ENCODE measurements at places on chromosomes 4 and X.

- DNase-seq = no peak
Measured at GRCh38 chrX:23694606-23695005, 27.3 kb downstream of the PRDX4 start.

GRCh38 chr4:82893942-82894341 lies 3.0 kb upstream of the SEC31A start:
- DNase-seq = no peak

DNA sequence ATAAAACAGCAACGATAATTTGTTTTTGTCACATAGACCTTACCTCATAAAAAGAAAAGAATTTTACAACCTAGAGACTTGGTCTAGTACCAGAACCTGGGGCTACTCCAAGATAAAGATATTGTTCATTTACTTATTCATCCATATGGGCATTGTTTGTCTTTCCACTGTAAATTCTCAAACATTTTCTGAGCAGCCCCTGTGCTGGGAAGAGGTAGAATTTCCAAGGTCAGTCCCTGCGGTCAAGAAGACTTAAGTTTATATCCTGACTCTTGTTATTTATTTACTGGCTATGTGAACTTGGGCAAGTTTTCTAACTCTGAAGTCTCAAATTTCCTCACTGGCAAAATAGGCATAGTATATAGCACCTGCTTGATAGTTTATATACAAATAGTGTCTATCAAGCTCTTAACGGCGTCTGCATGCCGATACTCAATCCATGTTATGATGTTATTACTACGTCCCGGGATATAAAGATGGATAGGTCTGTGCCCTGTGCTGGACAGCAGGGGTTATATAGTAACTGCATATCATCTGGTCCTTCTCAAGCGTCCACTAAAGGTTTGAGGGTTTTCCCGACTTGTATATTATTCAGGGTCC lies 222.1 kb upstream of the TAPT1 start:
- DNase-seq = no peak

- DNase-seq = no peak
Measured at GRCh38 chr4:91019513-91019912, 892.3 kb downstream of the CCSER1 start.

DNA sequence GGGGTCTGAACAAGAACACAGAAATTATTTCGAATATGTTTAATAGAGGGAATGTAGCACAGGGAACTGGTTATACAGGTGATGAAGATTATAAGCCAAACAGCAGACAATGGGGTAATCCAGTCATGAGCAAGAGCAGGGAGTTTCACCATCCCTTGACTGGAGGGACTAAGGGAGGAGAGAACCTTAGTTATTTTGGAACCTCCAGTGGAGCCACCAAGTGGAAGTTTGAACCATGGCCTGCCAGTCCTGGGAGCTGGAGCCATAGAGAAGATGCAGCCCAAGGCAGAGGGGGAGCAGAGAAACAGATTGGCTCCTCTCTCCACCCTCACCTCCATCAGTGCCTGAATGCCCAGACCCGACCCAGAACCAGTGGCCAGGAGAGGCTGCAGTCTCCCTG lies 264.6 kb upstream of the RASGEF1B start:
- DNase-seq = no peak

DNA sequence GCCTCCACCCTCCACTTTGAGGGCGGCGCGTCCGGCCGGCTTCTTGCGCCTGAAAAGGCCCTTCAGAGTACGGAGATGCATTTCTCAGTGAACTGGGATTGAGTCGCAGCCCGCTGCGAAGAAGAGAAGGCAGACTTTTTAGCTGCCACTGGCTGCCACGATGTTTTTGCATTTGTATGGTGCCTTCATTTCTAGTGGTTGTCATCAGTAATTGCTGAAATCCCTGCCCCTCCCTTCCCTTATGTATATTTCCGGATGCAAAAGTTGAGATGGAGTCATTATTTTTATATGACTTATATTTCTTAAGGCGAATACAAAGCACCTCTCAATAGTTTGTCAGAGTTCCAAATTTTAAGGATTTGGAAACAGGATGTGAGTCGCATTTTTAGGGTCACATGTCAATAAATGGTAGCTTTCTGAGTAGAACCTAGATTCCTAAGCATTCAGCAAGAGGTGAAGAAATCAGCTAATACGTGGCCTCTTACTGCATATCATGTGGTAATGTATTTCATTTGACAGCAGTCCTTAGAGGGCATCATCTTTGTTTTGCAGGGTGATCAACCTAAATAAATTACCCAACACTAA lies 658 bp downstream of the ATP6AP2 start:
- DNase-seq = no peak

GRCh38 chr4:8874896-8875680 lies 3.4 kb upstream of the HMX1 start:
- no peak for DNase-seq

DNA sequence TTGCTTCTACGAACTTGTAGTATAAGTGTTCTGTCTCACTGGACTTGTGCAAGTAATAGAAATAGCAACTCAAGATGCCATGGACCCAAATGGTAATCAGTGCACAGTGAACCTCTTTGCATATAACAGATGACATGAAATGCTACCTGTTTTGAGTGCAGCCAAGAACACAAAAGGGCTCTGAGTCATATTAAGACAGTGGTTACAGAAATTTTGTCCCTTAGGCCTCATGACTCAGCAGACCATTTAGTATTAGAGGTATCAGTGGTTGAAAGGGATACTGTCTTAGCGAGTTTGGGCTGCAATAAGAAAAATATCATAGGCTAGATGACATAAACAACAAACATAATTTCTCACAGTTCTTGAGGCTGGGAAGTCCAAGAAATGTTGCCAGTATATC lies 502.9 kb upstream of the PCDH10 start:
- no peak for DNase-seq

DNA sequence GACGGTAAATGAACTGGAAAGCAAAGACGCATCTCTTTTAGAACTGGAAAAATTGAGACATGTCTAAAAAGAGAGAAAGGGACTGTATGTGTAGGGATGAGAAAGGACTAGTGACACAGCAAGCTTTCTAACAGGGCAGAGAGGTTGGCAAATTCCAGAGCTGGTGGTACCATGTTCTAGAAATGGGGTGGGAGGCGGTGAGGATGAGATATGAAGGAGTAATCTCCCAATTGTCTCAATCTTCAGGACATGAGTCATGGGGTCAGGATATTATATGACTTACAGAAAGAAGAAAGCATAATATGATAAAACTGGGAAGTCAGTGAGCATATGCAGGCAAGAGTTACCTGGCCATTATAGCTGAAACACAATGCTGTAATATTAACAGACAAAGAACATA lies 14.2 kb downstream of the TAB3 start:
- DNase-seq = no peak

DNA sequence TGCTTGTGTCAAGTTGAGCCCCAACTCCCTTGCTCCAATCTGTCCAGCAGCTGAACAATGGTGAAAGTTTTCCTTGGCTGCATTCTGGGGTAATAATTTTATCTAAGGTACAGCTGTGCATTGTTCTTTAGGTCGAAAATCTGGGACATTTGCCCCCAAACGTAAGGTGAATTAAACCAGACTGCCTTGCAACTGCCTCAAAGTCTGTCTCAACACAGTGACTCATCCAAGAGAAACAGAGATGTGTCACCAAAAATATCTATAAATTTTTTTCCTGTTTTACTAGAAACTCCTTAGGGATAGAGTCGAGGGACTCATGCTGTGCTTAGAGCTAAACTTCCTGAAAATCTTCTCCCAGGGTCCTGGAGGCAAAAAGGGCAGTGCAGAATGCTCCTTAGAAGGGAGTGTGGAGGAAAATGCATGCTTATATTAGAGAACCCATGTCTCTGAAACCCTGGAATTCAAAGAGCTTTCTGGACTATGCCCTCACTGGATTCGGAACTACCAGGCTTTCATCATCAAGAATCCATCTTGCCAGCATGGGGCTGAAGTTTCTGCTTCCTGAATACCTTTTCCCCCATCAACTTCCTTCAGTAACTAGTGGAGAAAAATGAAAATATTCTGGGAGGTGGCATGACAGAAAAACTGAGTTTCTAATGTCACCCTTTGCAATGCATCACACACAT lies 115.7 kb downstream of the PALLD start:
- no peak for DNase-seq

- no peak for DNase-seq
Measured at GRCh38 chr4:56128213-56128612, 179.5 kb downstream of the CEP135 start.

- no peak for DNase-seq
Measured at GRCh38 chr4:182443070-182443469, 199.9 kb downstream of the TENM3 start.

DNA sequence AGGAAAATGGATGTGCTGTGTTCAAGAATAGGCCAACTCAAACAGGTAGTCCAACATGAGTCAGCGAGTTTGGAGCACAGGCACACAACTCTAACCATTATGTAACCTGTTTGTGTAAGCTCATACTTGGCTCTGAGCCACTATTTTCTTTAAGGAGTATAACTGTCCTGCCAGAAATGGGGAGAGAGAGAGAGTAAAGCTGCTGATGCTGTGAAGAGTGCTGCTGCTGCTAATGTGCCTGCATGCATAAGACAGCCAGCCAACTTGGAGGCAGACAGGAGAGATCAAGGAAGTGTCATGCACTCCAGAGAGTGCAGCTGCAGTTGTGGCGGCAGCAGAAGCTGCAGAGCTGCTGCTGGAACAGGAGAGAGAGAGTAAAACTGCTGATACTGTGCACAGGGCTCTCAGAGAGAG lies 11.7 kb upstream of the STATH start:
- DNase-seq = no peak

DNA sequence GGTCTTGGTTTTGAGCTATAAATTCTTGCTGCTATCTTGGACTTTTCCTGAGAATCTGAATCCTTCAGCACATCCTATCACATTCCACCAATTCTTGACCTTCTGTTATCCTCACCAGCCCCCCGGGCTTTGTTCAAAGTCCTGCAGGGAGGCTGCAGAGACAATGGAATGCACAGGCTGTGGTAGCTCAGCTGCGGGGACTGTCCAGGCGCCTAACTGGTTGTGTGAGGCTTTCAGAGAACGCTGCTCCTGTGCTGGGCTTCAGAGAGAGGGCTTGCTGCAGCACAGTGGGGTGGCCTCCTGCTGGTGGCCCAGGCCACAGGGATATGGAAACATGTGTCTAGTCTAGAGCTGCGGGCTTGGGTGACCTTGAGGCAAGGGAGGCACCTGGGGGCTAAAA lies 196.3 kb upstream of the GATB start:
- no peak for DNase-seq

GRCh38 chr4:147773261-147774184 lies 41.6 kb downstream of the ARHGAP10 start:
- no peak for DNase-seq

DNA sequence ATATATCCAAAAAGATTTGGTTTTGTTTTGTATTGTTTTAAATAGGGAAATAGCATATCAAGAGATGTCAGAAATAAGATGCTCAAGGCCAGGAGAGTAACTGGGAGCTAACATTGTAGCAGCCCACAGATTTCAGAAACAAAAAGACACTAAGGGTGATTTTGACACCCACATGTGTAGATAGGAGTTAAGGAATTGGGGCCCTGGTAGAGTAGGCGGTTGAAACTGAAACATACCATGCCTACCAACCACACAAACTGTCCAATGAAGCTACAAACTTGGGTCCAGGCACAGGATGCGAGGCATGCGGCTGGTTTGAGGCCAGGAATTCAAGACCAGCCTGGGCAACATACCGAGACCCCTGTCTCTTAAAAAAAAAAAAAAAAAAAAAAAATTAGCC lies 6.3 kb upstream of the HSPA4L start:
- DNase-seq = no peak
